ENCODE measurements at places on chromosomes 7 and 10.
A peak's percentile ranks its signal among the peaks of the same experiment; 100 is the strongest.

DNA sequence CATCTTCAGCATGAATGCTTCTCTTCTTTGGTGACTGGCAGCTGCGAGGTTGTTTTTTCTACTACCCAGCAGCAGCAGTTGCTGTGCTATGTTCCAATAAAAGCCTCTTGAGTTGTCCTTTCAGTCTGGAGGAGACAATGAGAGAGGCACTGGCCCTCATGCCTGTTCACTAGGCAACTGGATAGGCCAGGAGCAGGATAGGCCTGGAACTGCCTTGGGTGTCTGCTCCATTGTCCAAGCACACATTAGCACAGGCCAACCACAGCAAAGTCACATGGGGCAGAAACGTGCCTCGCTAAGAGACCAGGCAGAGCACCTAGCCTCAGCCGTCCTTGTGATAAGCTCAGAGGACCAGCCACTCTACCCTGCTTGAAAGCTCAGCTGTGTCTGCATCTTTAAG is 76.9 kb upstream of the PDCD4 start:
- no peak for DNase-seq

GRCh38 chr7:156986378-156986777 is 24.1 kb downstream of the MNX1 start:
- no peak for DNase-seq

DNA sequence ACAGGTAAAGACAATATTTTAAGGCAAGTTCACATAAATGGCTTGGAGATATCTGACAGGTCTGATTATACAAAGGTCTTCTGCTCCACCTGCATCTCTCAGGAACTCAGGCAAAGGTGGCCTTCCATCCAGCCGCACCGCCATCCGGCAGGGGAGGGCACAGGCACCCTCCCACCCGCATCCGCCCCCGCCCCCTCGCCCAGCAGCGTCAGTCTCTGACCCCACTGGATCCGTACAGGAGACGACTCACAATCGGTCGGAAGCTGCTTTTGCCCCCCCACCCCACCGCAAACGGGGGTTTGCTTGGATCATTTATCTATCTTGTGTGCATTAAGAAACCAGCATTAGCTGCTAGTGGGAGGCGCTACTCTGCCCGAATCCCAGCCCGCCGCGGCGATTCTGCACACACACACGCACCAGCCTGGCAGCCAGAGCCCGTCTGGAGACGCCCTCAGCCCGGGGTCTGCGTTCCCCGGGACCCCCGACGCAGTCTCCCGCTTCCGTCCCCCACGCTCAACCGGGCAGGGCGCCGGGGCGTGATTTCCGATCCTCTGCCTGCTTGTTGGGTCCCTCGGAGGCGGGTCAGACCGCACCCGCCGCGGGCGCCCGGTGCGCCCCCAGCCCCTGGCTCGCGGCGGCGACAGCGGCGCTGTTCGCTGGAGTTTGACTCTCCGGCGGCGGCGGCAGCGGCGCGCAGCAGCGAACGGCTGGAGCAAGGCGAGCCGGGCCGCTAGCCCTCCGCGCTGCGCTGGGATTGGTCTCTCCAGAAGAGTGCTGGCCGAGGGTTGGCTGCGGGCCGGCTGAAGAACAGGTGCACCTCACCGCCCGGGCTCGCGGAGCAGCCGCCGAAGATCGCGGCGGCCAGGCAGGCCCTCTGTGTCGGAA is 820 bp upstream of the NRG3 start:
- DNase-seq = peak; percentile 33

DNA sequence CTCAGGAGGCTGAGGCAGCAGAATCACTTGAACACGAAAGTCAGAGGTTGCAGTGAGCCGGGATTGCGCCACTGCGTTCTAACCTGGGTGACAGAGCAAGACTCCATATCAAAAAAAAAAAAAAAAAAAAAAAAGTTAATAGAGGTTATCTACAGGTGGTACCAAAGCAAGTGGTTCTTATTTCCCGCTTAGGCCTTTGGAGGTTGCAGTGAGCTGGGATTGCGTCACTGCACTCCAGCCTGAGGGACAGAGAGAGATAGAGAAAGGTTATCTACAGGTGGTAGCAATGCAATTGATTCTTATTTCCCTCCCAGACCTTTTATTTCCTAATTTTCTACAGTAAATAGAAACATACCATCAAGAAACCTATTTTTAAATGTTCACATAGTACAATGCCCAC is 98.2 kb downstream of the DLG5 start:
- DNase-seq = no peak

GRCh38 chr7:30815388-30815854 is 44.2 kb downstream of the MINDY4 start:
- no peak for DNase-seq

GRCh38 chr10:35368485-35369048 is 32.3 kb downstream of the CCNY start:
- DNase-seq = no peak

- no peak for DNase-seq
These were observed 41.5 kb upstream of the DGKI start for GRCh38 chr7:137888241-137888640.

DNA sequence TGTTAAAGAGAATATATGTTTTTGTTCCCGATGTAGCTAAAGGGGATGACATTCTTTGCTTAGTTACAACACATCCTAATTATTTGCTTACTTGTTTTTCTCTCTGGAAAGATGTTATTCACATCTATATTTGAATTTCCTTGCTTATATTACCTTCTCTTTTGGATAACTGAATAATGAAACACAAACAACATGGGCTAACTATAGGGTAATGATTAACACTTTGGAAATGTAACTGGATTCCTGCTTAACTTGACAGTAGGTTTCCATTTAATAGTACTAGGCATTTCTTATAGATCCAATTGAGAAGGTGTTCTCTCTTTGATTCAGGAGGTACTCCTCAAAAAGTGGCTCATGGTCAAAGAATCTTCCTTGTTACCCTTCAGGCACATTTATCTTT is 141.1 kb downstream of the CCSER2 start:
- no peak for DNase-seq

GRCh38 chr10:18328941-18329340 is 188.7 kb downstream of the CACNB2 start:
- DNase-seq = no peak

- DNase-seq = no peak
These were observed 799 bp downstream of the KCNK18 start for GRCh38 chr10:117198088-117198487.

DNA sequence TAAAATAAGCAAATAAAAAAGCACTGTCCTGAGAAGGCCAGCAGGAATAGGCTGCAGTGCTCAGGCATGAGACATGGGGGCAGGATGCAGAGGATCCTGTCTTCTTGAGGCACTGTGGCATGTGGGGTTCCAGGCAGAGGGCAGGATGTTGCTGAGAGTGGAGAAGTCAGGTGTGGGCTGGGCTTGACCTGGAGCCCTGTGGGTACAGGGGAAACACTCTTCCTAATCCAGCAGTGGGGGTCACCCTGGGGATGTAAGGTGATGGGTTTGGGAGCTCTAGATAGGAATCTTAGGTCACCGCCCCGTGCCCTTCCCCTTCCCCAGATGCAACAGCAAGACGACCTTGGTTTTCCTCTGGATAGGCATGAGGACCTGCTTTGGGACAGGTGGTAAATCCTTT is 13.6 kb downstream of the SUMF2 start:
- DNase-seq = no peak

DNA sequence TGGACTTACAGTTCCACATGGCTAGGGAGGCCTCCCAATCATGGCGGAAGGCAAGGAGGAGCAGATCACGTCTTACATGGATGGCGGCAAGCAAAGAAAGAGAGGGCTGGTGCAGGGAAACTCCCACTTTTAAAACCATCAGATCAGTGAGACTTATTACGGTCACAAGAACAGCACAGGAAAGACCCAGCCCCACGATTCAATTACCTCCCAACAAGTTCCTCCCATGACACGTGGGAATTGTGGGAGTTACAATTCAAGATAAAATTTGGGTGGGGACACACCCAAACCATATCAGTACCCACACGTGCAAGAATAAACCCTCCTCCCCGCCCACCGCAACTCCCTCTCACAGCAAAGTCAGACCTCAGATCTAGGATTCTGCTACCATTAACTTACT is 4.5 kb upstream of the AIFM2 start:
- DNase-seq = no peak

DNA sequence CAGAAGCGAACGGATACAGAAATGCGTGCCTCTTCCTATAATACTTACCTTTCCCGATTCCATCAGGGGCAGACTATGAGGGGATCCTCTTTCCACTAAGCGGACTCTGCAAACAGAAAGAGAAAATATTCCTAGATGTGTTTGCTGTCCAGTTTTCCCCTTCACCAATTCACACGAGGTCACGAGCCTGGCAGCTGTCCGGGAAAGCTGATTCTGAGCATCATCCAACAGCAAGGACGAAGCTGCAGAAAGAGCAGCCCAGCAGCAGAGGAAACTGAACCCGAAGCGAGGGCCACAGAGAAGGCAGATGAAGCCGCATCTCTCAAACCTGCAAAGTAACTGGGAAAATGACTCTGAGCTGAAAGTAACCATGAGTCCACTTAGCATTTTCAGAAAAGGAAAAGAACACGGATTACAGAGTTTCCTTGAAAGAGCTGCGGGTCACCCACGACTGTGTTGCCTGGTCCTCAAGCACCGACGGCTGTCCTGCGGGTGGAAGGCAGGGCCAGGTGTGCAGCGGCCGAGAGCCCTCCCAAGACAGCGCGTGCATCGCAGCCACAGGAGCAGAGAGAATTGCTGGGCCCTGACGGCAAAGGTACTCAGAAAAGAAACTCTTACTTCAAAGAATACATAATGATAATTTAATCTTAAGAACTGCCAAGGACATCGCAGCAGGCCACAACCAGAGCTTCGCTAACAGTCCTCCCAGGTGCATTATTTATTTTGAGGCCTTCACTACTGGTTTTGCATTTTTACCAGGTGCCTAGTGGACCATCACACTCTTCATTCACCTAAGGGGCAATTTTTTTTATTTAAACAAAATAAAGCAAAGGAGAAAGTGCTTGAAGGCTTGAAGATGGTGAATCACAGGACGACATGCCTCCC is 153.3 kb downstream of the ZMYND11 start:
- no peak for DNase-seq

- DNase-seq = peak; percentile 26
These were observed 28.0 kb downstream of the RHOBTB1 start for GRCh38 chr10:60916025-60916424.

- DNase-seq = no peak
These were observed 132.1 kb downstream of the MACC1 start for GRCh38 chr7:20085086-20085485.

- no peak for DNase-seq
These were observed 84.7 kb downstream of the NRP1 start for GRCh38 chr10:33249659-33250345.

- DNase-seq = no peak
These were observed 59.0 kb upstream of the CHST15 start for GRCh38 chr10:124152139-124153022.
